Right cardiac atrium (tissue), 5 donors: ENCODE measurements at places on chromosomes 3 and 15. TPM values are rescaled to one million over a fixed set of nuclear protein-coding genes. Genes with fewer than 3 reads are reported as not detected.

- DNase-seq = no peak
These were observed 197.7 kb downstream of the FNDC3B start for GRCh38 chr3:172236771-172237742.

Gene C2CD4B
- 2.4 TPM for total RNA-seq

Gene EAF1
- 8.7 TPM for total RNA-seq

Gene FETUB
- total RNA-seq = not detected

DNA sequence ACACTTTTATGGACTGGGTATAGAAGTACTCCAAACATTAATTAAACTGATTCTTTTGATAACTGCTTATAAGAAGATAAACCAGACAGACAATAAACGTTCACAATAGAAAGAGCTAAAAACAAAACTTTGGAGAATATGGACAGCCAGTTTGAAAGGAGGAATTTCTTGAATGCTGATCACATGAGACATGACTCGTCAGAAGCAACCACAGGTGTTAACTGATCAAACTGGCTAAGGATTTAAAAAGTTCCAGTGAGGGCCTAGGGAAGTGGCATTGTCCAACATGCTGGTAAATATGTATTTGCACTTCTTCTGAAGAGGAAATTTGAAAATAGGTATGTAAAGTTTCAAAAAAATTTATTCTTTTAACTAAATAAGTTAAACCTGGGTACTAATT lies 29.4 kb upstream of the AP3B2 start:
- DNase-seq = no peak

DNA sequence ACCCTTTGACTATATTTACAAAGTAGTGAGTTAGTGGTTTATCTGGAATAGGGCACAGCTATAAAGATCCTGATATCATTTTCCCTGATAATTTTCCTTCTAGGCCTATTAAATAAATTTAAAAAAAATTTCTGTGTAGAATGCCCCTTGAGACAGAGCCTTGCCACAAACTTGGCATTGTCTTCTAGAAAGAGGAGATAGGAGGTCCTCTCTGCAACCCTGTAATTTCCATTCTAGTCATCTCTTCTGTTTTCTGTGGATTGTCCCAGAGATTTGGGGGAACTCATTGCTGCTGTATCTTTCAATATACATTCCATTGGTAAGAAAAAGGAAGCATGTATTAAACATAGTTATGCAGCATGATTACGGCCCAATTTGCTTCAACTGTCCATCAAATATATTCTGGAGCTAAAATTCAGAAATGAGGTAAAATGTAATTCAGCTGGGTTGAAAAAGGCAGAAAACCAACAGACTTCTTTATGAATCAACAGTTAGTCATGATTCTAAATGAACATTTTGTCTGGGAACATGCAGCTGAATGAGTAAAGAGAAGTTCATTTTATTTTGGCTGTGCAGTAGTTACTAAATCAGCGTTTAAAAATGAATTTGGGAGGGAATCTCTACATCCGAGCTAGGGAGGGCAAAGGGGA lies 401.1 kb downstream of the NAALADL2 start:
- DNase-seq = no peak

GRCh38 chr3:196339493-196340254 lies 1.5 kb upstream of the TM4SF19 start:
- no peak for DNase-seq

Gene FOXL2NB
- total RNA-seq = not detected

DNA sequence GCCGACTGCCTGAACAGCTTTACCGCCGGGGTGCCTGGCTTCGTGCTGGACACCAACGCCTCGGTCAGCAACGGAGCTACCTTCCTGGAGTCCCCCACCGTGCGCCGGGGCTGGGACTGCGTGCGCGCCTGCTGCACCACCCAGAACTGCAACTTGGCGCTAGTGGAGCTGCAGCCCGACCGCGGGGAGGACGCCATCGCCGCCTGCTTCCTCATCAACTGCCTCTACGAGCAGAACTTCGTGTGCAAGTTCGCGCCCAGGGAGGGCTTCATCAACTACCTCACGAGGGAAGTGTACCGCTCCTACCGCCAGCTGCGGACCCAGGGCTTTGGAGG lies 815 bp downstream of the SPINT1 start:
- DNase-seq = peak; percentile 72

DNA sequence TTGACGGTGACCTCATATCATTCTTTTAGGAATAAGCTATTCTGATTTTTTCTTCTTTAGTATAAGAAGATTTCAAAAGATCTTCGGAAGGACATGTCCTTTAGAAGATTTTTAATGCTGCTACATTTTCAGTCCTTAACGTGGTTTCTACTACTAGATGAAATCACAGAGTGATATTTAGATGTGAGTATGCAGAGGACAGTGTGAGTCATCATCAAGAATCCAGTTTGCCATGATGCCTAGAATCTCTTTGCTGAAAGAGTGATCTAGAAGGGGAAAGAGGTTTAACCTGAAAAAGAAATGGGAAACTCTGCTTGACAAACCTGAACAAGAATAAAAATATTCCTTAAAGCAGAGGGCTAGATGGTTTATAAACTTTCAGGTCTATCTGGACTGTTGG lies 43.2 kb downstream of the SLC7A14 start:
- DNase-seq = no peak

Gene UBAP1L
- total RNA-seq = 2.5 TPM

- no peak for DNase-seq
These were observed at the start of gene BTLA for GRCh38 chr3:112498914-112499711. TSS of gene BTLA (minus strand) at chr3:112499472. CDS start at chr3:112499358, 114 bp downstream.

DNA sequence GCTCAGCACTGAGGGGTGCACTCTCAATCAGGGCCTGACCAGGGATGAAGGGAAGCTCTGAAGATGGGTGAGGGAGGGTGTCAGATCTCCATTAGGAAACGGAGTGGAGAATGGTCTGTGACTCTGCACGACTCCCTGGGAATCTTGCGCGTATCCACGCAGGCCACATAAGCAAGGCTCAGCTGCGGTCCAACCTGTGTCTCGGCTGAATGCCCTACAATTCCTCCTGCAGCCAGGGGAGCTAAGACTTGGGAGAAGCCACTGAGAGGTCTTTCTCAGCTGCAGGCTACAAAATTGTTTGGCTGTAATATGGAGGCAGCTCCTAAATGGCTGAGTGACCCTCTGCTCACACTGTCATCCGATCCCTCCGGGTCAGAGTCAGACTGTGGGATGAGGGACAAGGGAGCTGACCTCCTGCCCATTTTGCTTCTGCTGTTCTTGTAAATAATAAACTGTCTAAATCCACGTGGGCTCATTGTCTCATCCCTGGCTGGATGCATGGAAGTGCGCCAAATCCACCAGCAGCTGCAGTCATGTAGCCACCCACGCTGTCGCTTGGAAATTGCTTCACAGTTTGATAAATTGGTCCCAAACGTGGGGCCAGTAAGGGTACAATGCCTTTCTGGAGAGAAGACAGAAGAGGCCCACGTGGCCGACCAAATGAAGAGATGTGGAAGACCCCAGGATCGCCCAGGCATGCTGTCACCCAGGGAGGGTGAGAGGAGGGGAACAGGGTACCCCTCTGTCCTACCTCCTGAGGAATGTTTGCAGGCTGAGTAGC lies 30.5 kb downstream of the ALS2CL start:
- DNase-seq = peak; percentile 78

Gene LRRC34
- 2.1 TPM for total RNA-seq

- DNase-seq = peak; percentile 50
These were observed 215.9 kb upstream of the CTDSPL start for GRCh38 chr3:37645517-37646380.

DNA sequence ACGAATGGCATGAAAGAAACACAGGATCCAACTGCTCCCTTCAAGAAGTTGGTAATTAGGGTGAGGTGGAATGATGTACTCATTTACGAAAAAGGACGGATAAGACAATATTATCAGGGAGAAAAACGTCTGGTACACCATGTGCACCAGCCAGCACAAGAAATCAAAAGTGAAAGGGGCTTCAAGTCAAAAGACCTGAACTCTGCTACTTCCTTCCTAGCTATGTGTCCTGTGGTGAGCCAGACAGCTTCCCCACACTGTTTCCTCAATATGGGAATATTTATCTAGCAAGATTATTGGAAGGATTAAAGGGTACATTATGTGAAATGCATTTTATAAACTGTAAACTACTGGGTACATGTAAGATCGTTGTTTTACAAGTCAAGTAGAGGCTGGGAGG lies 33.9 kb downstream of the RAB27A start:
- no peak for DNase-seq

DNA sequence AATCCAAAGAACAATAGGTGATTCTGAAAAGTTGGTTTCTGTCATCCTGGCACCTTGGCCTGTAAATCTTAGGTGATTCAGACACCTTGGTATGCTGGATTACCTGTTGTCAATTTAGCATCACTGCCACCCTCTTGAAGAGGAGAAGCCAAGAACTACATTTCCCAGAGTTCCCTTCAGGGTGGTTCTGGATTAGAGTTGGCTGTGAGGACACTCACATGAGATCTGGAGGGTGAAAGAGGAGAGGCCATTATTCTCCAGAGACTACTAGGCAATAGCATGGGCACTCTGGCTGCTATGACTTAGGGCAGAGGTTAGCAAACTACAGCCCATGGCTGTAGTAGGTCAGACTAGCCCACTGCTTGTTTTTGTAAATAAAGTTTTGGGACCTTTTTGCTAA lies 41.7 kb upstream of the CORO2B start:
- no peak for DNase-seq

DNA sequence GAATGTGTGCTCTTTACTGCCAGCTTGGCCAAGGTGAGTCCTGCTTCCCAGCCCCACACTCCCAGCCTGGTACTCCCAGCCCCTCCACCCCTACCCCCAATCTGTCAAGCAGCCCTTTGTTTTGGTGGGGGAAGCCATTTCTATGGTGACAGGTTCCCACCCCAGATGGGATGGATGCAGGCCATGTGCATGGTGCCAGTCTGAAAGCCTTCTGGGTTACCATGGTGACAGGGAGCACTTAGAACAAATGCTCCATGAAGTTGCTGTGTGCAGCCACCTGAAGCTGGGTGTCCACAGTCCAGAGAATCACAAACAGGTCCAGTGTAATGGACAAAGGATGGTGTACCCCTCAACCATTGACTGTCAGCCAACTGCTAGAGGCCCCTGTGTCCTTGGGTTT lies 19.1 kb upstream of the VILL start:
- DNase-seq = no peak
